Right forelimb (tissue), 1 donor: ENCODE measurements at places on chromosomes 13 and 19.

GRCh38 chr19:49104229-49104864 is 9.8 kb upstream of the LIN7B start:
- no peak for DNase-seq

- DNase-seq: no peak
These were observed 1576.5 kb downstream of the PCDH9 start for GRCh38 chr13:65653613-65654012.

GRCh38 chr13:54368387-54368786 is 1339.8 kb downstream of the OLFM4 start:
- DNase-seq: no peak

GRCh38 chr19:34493038-34493648 is 11.6 kb downstream of the WTIP start:
- no peak for DNase-seq

- no peak for DNase-seq
These were observed 180.5 kb downstream of the ZNF737 start for GRCh38 chr19:20385061-20385460.

DNA sequence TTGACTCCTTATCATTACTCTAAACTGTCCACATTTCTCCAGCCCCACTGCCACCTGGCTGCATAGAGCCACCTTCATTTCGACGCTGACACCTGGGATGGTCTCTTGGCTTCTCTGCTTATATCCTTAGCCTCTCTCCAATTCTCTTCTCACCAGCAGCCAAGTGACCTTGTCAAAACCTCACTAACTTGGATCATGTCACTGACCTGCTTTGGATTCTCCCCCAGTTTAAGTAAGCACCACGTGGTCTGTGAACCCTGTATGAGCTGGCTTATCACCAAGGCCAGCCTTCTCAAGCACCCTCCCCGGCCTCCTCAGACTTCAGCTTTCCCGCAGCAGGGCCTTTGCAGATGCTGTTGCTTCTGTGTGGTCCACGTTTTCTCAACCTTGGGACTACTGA is 12.3 kb upstream of the GGACT start:
- no peak for DNase-seq

- DNase-seq: no peak
These were observed 218.3 kb downstream of the DCT start for GRCh38 chr13:94261163-94261562.

- no peak for DNase-seq
These were observed 32.9 kb downstream of the PSG1 start for GRCh38 chr19:42846597-42846996.

- DNase-seq: no peak
These were observed 390.7 kb downstream of the DLEU7 start for GRCh38 chr13:50452756-50453155.

GRCh38 chr19:46602392-46603194 is 1.5 kb downstream of the CALM3 start:
- DNase-seq: no peak

GRCh38 chr19:42172261-42172660 is 40.0 kb upstream of the POU2F2 start:
- no peak for DNase-seq

GRCh38 chr13:50457415-50458393 is 385.8 kb downstream of the DLEU7 start:
- DNase-seq: no peak

GRCh38 chr19:35327642-35328041 is 1.3 kb upstream of the CD22 start:
- DNase-seq: no peak

- no peak for DNase-seq
These were observed 55.2 kb downstream of the ERCC5 start for GRCh38 chr13:102901056-102901455.

DNA sequence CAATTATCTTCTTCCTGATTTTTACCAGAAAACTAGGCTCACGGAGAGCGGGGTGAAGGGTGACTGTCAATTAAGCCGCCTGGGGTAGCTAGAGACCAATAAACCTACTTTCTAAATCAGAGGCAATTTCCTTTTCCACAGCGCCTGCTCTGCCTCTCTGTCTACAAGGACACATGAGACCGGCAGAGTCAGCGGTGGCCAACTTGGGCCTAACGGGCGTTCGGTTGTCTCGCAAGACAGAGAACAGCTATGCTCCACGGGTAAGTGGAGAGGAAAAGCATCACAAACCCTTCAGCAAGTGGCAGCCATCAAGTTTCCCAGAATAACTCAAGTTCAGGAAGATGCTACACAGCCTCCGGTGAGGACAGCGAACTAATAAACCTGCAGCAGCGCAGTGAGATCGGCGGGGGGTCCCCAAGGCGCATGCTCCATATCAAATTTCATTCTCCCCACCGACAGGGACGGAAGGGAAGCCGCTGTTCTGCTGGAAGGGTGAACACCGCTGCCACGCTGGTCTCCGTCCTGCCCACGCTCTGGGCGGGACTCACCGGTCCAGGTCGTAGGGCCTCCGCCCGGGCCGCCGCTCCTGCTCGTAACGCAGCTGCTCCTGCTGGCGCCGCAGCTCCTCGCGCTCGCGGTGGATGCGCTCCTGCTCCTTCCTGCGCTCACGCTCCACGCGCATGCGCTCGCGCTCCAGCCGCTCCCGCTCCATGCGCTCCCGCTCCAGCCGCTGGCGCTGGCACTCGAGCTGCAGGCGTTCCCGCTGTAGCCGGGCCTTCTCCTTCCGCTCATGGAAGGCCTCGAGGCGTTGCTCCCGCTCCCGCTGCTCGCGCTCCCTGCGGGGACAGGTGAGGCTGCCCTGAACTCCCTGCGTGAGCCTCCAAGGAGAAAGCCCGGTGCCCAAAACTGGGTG is 25.8 kb upstream of the TINCR start:
- DNase-seq: peak; percentile 37

- no peak for DNase-seq
These were observed 34.2 kb downstream of the THSD1 start for GRCh38 chr13:52371736-52372247.

DNA sequence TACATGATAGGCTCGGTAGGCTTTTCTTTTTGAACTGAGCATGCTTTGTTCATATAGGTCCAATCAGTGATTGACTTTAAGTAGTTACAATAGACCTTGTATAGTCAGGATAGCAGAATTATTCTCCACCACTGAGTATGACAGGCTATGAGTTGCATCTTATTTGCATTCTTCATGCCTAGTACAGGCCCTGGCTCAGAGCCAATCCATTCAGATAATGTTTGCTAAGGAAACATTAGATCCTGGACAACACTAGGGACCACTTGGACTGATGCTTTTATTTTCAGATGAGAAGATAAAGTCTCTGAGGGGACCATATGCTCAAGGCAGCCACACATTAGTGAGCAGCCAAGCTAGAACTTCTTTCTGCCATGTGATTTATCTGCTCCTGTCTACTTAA is 133.9 kb downstream of the KL start:
- DNase-seq: no peak

- no peak for DNase-seq
These were observed 8.3 kb upstream of the FAM187B start for GRCh38 chr19:35236638-35237400.

GRCh38 chr13:32720026-32720425 is 133.8 kb downstream of the PDS5B start:
- no peak for DNase-seq

DNA sequence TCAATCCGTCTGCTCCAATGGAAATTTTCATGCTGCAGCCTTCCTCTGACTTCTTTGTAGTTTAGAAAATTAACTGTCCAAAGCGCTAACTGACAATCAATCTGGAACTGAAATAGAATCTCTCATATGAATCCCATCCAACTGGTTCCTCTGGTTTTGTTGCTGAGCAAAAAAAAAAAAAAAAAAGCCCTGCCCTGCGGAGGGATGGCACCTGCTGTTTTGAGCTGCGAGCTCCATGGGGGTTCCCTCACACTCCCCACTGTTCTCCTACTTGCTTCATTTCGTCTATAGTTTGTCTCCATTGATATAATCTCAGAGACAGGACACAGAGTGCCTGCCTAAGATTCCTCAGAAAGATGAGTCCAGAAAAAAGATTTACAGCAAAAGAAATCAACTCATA is 33.4 kb downstream of the FAAP24 start:
- DNase-seq: no peak

GRCh38 chr13:91312324-91312723 is 35.2 kb upstream of the MIR17HG start:
- DNase-seq: no peak

DNA sequence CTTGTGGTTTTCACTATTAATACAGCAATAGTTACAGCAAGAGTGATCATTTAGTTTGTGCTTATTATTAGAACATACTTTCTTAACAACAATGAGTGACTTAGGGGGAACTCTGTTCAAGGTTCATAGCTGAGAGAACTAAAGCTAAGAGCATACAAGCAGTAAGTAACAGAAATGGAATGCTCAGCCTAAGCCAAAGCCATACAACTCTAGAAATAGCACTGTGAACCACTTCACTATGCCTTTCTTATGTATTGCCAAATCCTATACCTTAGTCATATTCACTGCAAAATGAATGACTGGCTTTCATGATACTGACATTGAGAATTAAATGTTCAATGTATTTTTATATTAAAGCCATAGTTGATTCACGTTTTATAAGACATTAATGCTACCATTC is 599.7 kb upstream of the SLITRK1 start:
- no peak for DNase-seq

DNA sequence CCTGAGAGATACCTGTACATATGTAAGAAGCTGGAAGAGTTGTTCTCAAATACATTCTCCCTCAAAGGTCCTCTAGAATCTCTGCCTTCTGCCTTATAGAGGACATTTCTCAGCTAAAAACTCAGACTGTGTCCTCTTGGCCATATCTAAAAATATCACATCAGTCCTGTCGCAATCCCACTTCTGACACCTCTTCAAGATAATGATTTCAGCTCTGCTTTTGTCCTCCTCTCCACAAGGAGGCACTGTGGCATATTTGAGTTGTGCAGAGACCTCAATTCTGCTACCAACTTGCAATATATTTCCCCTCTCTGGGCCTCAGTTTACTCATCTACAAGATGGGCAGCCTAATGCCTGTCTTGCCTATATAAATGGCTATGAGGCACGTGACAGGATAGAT is 16.6 kb downstream of the ADAMTS10 start:
- DNase-seq: no peak

DNA sequence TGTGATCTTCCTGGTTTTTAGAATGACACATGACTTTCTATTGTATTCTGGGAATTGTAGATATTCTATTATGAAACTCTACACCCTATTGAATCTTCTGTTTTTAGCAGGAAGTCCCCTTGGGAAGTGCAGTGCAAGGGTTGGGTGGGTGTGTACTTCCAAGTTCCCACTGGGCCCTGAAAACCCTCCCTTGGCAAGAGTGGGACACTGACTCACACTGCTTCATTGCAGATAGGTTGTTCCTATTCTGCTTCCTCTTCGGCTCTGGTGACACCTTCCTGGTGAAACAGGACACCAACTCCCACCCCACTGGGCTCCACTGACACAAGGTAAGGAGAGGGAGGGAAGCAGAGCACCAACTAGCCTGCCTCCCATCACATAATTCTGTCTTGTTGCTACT is 121.8 kb downstream of the KCTD12 start:
- no peak for DNase-seq

DNA sequence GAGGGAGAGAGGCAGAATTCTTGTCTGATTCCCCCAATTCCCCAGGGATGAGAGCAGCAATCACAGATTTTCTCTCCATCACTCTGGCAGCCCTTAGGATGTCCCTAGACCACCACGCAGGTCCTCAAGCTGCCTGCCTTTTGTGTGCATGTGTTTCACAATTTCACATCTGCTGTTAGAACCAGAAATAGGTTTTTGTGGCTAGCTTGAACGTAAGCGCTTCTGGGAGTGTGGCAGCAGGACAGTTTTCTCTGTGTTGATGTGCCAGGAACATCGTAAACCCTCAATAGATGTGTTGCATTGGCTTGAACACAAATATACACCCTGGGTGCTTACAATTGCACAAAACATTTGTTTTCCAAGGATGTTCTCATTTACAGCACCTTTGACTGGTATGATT is 78.8 kb upstream of the TMTC4 start:
- no peak for DNase-seq

DNA sequence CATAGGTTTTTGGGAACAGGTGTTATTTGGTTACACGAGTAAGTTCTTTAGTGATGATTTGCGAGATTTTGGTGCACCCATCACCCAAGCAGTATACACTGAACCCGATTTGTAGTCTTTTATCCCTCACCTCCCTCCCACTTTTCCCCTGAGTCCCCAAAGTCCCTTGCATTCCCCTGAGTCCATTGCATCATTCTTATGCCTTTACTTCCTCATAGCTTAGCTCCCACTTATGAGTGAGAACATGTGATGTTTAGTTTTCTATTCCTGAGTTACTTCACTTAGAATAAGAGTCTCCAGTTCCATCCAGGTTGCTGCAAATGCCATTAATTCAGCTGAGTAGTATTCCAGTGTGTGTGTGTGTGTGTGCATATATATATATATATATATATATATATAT is 97.2 kb upstream of the EDNRB start:
- DNase-seq: no peak

GRCh38 chr19:40758491-40758890 is 7.5 kb downstream of the SNRPA start:
- DNase-seq: no peak

- DNase-seq: no peak
These were observed 26.9 kb downstream of the TMED1 start for GRCh38 chr19:10808937-10809649.

GRCh38 chr13:90014038-90014437 is 1333.4 kb upstream of the MIR17HG start:
- no peak for DNase-seq

DNA sequence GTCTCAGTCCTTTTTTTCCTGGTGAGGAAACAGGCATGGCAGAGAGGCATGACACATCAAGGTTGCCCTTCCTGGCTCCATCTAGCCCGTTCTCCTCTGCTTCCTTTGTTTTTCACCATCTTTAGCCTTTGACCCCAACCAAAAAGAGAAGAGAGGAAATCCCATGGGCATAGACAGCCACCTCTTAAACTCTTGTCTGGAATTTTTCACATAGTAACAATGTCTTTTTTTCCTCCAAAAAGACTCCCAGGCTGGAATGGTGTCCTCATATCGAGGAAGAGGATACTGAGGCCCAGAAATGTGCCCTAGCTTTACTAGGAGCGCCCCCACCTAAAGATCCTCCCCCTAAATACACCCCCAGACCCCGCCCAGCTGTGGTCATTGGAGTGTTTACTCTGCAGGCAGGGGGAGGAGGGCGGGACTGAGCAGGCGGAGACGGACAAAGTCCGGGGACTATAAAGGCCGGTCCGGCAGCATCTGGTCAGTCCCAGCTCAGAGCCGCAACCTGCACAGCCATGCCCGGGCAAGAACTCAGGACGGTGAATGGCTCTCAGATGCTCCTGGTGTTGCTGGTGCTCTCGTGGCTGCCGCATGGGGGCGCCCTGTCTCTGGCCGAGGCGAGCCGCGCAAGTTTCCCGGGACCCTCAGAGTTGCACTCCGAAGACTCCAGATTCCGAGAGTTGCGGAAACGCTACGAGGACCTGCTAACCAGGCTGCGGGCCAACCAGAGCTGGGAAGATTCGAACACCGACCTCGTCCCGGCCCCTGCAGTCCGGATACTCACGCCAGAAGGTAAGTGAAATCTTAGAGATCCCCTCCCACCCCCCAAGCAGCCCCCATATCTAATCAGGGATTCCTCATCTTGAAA is at the start of gene GDF15:
TSS of gene GDF15 (plus strand) at position 484 of the 868 bp plus-strand sequence. CDS start at position 516, 32 bp downstream.
- DNase-seq: no peak

- peak; percentile 68 for DNase-seq
These were observed 83.2 kb upstream of the IRS2 start for GRCh38 chr13:109869312-109870237.

GRCh38 chr19:57406516-57407123 is 4.3 kb upstream of the ZNF17 start:
- DNase-seq: peak; percentile 63

- no peak for DNase-seq
These were observed 54.7 kb upstream of the HTR2A start for GRCh38 chr13:46951516-46951915.
